ENCODE measurements at places on chromosomes 6 and 20.

GRCh38 chr6:118283766-118284165 lies 264.3 kb upstream of the PLN start:
- no peak for DNase-seq

DNA sequence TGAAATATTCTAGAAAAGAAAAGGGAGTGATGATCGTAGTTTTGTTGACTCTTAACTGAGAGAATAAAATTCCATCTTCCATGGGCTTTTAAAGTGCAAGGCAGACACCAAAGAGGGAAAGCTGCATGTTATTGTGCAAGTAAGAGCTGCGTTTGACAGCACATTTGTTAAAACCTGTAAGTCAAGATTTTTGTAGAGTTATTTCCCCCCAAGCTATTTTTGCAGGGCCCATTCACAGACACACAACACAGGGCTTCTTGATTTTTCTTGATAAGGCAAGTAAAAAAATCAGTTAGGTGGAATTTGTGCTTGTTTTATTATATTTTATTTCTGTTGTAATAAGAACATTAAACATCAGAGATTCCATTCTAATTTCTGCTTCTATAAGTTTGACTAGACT lies 13.8 kb downstream of the CFAP206 start:
- no peak for DNase-seq

GRCh38 chr20:57508381-57508780 lies 16.6 kb downstream of the CTCFL start:
- no peak for DNase-seq

DNA sequence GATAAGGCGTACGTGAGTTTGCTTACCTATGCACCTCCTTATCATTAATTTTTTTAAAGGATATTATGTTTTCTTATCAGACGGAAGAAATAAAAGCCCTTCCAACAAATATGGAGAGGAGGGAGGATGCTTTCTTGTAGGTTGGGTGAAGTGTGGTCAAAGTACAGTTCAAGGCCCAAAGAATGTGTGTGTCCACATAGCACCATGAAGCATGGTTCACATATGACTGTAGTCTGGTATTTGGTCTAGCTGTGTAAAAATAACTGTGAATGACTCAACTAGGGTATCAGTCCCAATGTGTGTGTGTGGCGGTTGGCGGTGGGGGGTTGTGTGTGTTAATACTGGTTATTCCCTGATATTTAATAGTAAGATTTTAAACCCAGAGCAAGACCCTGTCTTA lies 212.7 kb downstream of the TMEM242 start:
- no peak for DNase-seq

DNA sequence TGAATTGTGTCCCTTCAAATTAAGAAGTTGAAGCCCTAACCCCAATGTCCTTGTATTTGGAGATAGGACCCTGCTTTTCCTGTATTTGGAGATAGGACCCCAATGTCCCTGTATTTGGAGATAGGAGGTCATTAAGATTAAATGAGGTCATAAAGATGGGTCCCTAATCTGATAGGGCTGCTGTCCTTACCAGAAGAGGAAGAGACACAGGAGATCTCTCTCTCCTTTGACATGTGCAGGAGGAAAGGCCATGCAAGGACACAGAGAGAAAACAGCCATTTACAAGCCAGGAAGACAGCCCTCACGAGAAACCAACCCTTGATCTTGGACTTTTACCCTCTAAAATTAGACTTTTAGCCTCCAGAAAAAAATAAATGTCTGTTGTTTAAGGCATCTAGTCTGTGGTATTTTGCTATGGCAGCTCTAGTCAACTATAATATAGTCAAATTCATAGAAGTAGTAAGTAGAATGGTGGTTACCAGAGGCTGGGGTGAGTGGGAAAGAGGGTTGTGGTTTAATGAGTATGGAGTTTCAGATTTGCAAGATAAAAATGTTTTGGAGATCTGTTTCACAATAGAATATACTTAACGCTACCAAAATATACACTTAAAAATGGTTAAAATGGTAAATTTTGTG lies 59.3 kb downstream of the UBE3D start:
- DNase-seq = no peak

- no peak for DNase-seq
Measured at GRCh38 chr6:109257494-109257893, 124.8 kb downstream of the CD164 start.

DNA sequence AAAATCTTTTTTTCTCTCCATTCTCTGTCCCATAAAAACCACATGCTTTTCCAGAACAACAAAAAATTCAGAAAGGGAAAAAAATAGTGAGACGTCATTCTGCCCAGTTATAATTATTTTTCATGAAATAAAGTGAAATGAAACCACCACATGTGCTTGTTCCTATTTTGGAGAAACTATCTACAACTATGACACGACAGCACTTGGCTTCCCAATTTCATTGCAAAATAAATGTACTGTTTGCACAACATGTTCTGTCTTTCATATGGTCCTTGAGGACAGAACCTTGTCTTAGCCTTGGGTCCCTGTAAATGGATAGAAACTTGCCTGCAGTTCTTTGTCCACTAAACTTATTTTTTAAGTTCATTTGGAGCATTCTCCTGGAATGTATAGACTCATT lies 5.6 kb upstream of the MAN1A1 start:
- DNase-seq = no peak

GRCh38 chr20:50238081-50238800 lies 47.6 kb downstream of the CEBPB start:
- no peak for DNase-seq

- DNase-seq = no peak
Measured at GRCh38 chr20:50273601-50274491, 83.2 kb downstream of the CEBPB start.

- DNase-seq = no peak
Measured at GRCh38 chr6:88871498-88871897, 91.9 kb downstream of the RNGTT start.

- DNase-seq = no peak
Measured at GRCh38 chr20:14992153-14992552, 654.7 kb upstream of the FLRT3 start.

- no peak for DNase-seq
Measured at GRCh38 chr20:10014431-10014830, 20.4 kb upstream of the ANKEF1 start.

GRCh38 chr6:83008626-83009025 lies 57.0 kb downstream of the UBE3D start:
- DNase-seq = no peak

DNA sequence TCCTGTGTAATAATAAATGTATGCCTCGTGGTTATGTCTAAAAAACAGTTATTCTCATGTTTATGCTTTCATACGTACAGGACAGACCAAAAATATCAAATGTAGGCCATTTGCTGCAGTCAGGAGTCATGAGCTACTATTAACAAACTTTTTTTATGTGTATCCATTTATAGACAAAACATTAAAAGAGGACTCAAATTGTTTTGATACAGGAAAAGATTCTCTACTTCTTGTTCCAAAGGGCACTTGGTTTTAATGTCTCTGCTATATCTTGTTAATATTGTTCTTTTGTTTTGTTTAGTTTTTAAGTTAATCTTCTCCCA lies 155.2 kb downstream of the ZDHHC14 start:
- DNase-seq = no peak

- no peak for DNase-seq
Measured at GRCh38 chr6:54817236-54817635, 29.3 kb upstream of the FAM83B start.

DNA sequence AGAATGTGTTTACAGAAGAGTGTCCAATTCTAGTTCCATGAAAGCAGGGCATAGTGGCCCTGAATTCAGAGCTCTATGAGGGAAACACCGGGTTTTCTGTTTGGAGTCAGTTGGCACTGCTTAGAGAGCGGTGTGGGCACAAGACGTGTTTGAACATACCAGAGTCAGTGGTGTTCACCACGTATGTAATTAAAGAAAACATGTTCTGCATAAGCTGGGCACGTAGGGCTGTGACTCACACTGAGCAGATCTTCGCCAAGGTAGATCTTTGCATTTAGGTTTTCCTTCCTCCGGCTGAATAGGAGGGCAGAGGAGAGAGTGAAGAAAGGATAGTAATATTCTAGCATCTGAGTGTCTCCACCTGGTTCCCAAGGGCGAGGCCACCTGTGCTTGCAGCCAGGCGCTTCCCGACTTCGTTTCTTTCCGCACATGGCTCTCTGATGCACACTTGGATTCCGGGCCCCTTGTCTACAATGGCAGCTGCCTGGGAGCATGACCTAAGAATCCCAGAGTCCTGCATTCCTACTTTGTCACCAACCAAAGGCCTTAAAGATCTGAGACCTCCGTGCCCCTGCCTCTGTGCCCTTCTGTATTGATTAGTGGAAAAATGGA lies 136.2 kb downstream of the ERMARD start:
- no peak for DNase-seq

- no peak for DNase-seq
Measured at GRCh38 chr6:56956491-56956890, 1.6 kb downstream of the BEND6 start.

DNA sequence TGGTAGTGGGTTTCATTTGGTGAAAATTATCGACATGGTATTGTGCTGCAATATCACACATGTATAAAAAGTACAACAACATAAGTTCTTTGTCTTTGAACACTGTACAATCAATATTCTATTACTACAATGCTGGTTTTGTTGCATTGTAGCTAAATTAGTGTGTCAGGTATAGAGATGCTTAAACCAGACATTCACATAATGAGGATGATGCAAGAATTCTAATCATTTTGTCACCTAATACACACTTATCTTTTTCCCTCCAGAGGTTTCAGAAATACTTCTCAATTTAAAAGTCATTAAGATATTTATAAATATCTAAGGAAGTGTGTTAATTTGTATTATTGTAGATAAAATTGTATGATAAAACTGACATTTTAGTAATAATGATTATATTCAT lies 174.8 kb upstream of the MAN1A1 start:
- no peak for DNase-seq

GRCh38 chr6:133553652-133554051 lies 312.5 kb downstream of the EYA4 start:
- peak; percentile 55 for DNase-seq

DNA sequence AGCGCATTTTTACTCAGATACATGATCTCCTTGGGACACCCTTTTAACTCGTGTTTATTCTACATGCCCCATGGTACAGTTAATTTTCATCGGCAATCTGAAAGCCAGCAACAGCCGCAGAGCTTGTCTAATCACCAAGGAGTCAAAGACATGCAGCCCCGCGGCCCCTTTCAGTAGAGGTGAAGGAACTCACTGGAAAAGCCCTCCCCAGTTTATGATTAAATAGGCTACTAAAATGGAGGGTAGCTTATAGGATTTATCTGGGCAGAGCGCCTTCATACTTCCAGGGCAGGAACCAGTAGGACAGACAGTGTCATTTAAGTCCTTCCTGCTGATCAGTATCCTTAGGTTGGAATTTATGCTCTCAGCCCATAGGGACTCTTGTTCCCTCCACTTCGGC lies 83.5 kb downstream of the DHX35 start:
- DNase-seq = no peak

GRCh38 chr6:7590918-7591302 lies 912 bp downstream of the SNRNP48 start:
- DNase-seq = no peak
